GM12892 (cell line): ENCODE measurements at places on chromosomes 5 and 9.

DNA sequence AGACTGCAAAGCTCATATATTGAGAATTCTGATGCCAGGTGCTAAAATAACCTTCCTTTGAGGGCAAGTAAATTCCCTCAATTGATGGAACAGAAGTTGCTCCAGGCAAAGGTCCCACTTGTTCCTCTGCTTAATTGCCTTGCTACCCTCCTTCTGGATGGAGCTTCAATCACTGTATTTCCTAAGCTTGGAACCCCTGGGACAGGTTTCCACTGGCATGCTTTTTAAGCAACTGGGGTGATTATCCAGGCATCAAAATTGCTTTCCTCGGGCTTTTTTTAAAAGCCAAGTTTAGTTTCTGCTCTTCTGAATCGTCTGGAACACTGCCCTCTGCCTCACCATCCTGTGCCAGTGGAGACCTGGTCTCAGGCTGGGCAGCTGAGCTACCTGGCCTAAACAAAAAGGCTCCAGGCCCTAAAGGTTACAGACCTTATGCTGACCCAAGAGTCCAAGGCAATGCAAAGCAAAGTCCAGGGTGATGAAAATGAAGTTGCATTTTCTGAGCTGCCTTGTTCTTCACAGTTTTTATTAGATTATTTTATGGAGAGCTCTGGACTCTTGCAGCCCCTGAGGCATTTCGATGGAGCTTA, 167.9 kb upstream of the CD180 start:
- no peak for DNase-seq

- no peak for DNase-seq
Measured at GRCh38 chr5:116032991-116033390, 719 bp downstream of the ARL14EPL start.

GRCh38 chr5:180604271-180604670, 13.0 kb upstream of the SCGB3A1 start:
- peak; percentile 16 for DNase-seq

GRCh38 chr5:115389034-115389798, 92.8 kb upstream of the CCDC112 start:
- DNase-seq = no peak

- no peak for DNase-seq
Measured at GRCh38 chr5:107112216-107112615, 558.5 kb downstream of the EFNA5 start.

DNA sequence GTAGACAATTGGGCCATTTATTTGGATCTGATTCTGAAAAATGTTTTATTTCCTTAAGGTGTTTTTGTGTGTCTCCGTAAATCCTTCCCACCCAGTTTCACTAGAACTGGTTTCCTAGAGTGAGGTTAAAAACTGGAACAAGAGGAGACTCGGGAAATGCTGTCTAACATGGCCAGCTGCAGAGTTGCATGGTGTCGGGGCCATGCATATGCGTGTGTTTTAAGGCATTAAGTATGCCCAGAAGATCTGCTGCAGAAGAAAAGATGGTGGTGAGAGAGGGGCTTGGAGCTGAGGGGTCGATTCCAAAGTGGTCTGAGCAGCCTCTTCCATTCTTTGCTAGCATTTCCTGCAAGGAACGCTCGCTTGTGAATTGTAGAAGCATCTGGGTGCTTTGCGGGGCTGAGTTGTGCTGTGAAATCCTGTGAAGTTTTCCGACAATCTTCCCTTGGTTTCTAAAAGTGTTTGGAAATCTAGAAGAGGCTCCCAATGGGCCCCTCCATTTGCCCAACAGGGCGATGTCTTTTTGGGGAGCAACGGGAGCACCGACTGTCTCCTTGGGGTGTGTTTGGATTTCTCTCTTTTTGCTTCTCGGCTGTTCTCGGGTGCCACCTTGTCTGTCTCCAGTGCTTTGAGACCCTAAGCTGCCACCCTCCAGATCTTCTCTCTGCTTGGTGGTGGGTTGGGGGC, 113.8 kb downstream of the COL5A1 start:
- DNase-seq = no peak

DNA sequence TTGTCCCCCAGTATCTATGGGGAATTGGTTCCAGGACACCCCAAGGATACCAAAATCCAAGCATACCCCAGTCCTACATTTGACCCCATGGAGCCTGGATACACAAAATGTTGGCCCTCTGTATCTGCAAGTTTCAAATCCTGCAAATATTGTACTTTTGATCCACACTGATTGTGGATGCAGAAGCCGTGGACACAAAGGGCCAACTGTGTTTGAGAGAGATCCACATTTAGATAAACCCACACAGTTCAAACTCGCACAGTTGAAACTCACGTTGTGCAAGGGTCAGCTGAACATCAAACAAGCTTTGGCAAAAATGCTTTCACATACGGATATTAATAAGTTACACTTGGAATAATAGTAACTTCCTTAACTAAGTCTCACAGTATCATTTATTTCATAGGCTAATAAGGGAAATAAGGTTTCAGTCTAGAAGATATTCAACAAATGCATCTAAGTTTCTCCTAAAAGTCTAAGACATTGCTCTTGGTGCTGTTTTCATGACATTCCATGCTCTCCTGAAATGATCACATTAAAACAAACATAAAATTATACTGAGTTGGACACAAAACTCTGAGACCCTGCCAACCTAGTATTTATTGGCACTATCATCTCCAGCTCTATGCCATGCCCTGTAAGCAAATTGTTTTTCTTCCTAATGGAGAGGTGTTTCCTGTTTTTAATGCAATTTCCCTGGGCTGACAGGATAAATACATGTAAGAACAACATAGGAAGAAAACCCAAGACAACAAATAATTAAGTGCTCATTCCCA, 32.3 kb downstream of the ACTL7A start:
- DNase-seq = no peak

GRCh38 chr9:35603506-35603985, 1.5 kb upstream of the TESK1 start:
- no peak for DNase-seq

DNA sequence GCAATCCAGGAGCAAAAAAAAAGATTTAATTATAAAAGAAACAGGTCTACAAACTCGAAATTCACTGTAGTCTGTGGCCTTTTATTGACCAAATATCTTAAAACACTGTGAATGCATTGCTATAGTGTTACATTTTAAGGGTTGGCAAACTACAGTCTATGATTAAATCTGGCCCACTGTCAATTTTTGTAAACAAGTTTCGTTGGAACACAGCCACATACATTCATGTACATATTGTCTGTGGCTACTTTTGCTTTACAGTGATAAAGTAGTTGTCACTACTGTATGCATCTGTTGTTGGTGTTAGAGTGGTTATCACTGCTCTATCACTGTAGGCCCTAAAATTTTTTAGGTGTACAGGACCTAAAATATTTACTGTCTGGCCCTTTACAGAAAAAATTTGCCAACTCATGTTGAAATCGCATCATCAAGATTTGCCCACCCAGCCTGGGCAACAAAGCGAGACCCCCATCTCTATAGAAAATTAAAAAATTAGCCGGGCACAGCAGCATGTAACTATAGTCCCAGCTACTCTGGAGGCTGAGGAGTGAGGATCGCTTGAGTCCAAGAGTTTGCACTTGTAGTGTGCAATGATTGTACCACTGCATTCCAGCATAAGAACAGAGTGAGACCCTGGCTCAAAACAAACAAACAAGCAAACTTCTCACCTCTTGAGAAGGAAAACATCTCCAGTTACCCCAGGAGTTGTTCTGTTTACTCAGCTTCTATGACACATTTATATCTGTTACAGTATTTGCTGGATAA, 89.0 kb downstream of the ERBIN start:
- no peak for DNase-seq

- DNase-seq = no peak
Measured at GRCh38 chr5:173268750-173269432, 33.9 kb upstream of the NKX2-5 start.

GRCh38 chr9:16213781-16214515, 656.5 kb downstream of the BNC2 start:
- no peak for DNase-seq

- no peak for DNase-seq
Measured at GRCh38 chr5:180109920-180110319, 38.4 kb upstream of the RNF130 start.

DNA sequence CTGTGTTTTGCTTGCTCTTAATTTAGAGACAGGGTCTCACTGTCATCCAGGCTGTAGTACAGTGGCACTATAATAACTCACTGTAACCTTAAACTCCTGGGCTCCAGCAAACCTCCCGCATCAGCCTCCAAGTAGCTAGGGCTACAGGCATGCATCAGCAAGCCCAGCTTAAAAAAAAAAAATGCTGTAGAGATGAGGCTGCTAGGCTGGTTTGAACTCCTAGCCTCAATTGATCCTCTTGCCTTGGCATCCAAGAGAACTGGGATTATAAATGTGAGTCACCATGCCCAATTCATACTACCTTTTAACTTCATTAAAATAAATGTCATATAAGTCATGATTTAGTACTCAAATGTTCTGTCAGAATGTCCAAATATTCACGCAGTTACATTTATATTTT, 2195.7 kb upstream of the C9orf72 start:
- no peak for DNase-seq

GRCh38 chr5:60257596-60258271, 364.2 kb upstream of the PDE4D start:
- DNase-seq = no peak

GRCh38 chr5:137095597-137095996, 403.5 kb downstream of the SPOCK1 start:
- no peak for DNase-seq

GRCh38 chr5:179802950-179803562, 3.6 kb downstream of the MGAT4B start:
- no peak for DNase-seq

GRCh38 chr5:107306002-107306401, 364.7 kb downstream of the EFNA5 start:
- DNase-seq = no peak

DNA sequence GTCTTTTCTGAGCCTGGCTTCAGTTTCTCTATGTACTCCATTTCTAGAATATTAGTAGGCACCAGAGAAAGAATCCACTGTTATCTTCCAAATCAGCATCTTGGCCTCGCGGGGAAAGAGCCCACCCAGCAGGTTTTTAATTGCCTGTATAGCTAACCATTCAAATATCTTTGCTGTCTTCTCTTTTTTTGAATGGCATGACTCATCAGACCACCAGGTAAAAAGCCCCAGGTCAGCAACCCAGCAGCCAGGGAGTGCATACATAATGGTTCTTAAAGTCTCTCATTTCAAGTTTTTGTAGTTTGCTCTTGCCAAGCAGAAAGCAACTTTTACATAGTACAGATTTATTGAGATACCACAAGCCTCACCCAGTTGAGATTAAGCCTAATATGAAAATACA, 50.7 kb downstream of the TMEM167A start:
- no peak for DNase-seq

DNA sequence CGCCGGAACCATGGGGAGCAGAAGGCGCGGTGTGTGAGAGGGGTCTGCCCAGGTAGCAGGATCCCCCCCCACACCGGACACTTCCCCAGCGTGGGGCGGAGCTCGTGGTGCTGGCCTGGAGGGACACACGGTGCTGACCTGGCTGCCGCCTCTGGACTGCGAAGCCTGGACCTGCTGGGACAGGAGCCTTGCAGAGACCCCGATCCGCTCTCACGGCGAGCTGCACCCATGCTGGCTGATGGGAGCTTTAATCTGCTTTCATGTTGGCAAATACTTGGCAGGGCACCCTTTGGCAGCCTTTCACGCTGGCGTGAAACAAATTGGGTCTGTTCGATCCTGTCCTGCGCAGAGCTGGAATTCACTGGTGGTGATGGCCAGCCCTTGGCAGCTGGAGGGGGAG, 7.4 kb downstream of the NKD2 start:
- DNase-seq = no peak

- no peak for DNase-seq
Measured at GRCh38 chr9:112772551-112772950, 22.0 kb downstream of the SNX30 start.

GRCh38 chr9:134781591-134782302, 98.9 kb upstream of the FCN2 start:
- DNase-seq = no peak

GRCh38 chr5:132592521-132592920, 35.7 kb downstream of the RAD50 start:
- DNase-seq = no peak

DNA sequence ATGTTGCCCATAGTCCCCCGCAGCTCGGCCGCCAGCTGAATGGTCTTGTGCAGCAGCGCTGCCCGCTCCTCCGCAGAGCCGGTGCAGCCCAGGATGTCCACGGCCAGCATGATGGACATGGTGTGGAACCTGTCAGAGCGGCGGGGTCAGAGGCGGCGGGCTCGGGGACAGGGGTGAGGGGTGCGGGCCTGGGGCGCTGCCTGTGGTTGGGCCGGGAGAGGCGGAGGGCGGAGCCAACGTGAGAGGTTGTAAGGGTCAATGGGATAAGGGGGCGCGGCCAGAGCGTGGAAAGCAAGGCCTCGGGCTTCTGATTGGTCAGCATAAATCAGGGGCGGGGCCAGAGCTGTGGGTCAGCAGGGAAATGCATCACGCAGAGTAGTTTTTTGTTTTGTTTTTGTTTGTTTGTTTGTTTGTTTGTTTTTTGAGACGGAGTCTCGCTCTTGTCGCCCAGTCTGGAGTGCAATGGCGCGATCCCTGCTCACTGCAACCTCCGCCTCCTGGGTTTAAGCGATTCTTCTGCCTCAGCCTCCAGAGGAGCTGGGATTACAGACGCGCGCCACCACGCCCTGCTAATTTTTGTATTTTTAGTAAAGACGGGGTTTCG, 6.8 kb upstream of the TOR2A start:
- no peak for DNase-seq

- DNase-seq = no peak
Measured at GRCh38 chr9:70580606-70581195, 166.2 kb upstream of the KLF9 start.

GRCh38 chr5:136810261-136810801, 445.0 kb upstream of the TRPC7 start:
- no peak for DNase-seq

DNA sequence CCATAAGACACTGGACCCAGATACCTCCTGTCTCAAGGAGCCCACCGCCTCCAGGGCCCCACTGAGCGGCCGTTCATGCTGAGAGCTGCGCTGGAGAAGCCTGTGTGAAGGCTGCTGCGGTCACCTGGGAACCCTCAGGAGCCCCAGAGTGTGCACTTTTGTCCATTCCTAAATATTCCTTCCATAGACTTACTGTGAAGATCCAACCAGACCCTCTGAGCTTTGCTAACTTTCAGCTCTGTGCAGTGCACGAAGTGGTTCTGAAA, 119.5 kb downstream of the COL23A1 start:
- DNase-seq = no peak
